ENCODE measurements at places on chromosomes 7 and 10.

GRCh38 chr10:33347211-33347610, 12.7 kb upstream of the NRP1 start:
- no peak for DNase-seq

GRCh38 chr7:22435105-22435504, 64.9 kb downstream of the STEAP1B start:
- no peak for DNase-seq

DNA sequence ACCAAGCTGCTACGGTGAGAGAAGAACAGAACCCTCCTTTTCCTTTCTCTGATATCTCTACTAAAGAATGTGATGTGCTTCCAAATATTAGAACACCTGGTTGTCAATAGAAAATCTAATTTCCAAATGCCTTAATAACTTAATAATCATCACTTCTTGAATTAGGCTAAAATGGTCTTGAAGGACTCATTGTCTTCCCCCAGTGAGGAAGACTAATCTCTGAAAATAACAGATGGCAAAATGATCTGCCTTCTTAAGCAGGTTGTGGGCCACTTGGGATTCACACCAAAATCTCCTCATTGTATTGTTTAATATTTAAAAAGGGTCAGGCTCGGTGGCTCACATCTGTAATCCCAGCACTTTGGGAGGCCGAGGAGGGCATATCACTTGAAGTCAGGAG, 805.9 kb upstream of the AUTS2 start:
- DNase-seq = no peak

DNA sequence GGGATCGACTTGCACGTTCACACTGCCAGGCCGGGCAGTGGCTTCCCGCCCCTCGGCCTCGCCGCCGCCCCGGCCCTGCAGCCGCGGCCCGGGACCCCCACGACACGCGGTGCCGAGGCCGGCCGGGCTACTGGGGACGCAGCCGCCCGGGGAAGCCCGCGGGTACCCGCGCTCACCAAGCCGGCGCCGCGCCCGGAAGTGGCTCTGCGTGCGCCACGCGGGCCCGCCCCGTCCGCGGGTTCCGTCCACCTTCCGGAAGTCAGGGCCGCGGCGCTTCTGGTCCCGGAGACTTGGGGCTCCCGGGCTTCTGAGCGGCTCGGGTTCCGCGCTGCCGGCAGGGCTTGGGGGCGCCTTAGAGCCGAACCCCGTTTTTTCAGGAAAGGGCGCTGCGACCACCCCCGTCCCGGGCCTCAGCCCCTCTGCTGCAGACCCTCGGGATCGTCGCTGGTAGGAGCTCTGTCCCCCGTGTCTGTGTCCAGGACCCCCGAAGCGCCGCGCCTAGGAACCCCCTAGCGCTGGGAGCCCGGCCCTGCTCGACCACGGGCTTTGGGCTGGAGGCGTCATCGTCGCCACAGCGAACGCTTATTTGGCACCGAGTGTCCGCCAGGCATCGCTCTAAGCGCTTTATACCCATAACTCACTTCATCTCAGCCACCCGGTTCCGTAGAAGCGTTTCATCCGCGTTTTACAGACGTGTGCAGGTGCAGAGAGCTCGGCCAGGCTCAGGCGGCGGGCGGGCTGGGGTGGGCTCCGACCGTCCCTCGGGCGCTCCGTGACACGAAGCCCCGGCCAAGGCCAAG, at the start of gene PSMG3:
Gene PSMG3, minus strand, starts transcription at position 200 of the 800 bp plus-strand sequence. CDS start 693 bp downstream, outside the sequence.
- DNase-seq = peak; percentile 65

DNA sequence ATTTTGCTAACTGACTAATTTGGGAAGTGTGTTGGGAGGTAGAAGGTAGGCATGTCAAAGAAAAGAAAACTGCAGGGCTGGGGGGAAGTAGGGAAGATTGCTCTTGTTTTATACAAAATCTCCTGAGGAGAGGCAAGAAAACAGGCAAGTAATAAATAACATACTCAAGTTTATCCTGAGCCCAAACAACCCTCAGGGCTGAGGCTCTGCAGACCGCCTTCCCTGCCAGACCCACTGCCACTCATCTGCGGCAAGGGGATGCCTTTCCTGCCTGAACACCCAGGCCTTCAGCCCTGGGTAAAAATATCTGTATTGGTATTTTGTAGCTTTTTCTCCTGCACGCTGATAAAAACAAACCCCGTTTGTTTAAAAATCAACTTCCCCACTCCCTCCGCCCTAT, 399.8 kb upstream of the NFE2L3 start:
- DNase-seq = no peak

DNA sequence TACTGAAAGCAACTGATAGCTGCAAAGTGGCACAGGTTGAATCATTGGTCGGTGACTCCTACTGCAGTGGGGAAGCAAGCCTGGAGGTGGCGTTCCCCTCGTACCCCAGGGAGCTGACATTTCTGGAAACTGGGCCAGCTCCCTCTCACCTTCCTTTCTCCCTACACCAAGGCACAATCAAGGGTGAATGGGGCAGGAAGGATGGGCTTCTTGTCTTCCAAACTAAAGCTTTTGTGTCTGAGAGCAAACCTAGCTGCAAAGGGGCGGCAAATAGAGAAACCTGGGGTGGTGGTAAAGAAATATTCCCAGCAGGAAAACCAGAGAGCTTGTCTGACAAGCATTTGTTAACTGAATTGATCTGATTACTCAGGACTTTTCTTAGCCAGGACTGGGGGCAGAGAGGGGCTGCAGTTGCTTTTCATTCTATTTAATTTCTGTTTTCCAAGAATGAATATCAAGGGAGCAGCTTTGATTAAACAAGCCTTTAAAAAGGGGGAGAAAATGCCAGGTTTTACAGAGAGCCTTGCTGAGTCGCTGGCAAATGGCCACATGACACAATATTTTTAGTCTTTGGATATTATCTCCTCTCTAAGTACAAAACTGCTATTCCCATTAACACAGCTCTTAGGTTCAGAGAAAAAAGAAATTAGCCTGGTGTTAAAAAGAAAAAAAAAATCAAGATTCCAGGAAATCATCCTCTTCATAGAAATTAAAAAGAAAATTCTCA, 27.8 kb downstream of the CDHR3 start:
- no peak for DNase-seq

DNA sequence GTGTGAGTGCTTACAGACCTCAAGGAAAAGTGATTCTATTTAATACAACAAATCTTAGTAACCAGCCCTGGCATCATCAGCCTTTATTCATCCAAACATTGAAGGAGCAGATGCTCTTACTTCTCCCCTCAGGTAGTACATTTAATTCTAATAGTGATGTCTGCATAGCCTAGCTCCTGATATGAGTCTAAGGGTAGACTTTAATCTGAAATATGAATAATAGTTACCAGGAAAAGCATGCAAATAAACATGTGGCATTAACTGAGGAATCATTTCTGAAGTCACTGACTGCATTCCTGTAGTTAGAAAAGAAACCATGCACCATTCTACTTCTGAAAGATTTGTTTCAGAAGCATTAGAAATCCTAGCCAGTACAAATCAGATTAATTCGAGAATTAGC, 25.7 kb upstream of the LMBR1 start:
- DNase-seq = no peak

- no peak for DNase-seq
These were observed 33.2 kb upstream of the HABP2 start for GRCh38 chr10:113519681-113520115.

DNA sequence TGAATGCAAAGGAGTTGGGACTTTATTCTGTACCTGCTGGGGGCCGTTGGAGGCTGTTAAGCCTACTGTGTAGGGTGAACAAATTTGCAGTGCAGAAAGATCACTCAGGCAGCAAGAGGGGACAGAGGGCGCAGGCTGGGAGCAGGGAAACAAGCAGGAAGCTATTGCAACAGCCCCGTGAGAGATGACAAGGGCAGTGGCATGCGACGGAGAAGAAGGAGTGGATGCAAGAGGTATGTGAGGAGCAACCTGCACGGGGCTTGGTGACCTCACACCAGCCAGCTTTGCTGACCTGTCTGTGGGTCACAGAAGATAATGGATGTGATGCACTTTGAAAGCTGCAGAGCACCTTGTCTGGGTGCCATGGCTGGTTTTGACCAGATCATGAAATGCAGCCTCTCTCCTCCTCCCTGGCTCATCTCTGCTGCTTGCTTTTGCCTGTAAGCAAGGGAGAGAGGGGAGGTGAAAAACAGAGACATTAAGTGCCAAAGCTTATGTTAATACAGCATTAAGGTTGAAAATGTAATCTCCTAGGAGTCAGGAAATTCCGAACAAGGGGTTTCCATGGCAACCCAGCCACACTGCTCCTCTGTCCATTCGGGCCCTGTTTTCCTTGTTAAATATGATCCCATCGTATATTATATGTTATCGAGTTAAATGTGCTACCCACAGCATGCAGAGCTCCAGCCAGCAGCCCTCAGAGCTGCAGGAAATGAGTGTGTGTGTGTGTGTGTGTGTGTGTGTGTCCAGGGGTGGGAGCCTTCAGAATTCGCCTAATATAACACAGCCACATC, 314.3 kb upstream of the ZMIZ1 start:
- DNase-seq = no peak

GRCh38 chr7:100372694-100373093, 593 bp upstream of the PILRA start:
- no peak for DNase-seq

DNA sequence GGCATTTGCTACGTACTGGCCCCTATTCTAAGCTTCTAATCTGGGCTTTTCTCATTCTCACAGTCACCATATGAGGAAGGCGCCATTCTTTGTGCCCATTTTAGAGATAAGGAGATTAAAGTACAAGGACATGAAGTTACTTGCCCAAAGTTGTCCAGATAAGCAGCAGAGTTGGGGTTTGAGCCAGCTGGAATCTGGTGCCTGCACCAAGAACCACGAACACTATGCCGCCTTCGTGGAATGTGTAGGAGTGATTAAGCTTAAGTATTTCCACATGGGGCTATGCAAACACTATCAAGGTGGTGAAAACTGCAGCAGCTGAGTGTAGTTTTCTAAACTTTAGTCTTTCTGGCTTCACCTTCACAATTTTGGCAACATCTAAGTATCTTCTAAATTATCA, 342.7 kb upstream of the ETV1 start:
- no peak for DNase-seq

GRCh38 chr10:24974976-24975375, 22.6 kb upstream of the PRTFDC1 start:
- no peak for DNase-seq

DNA sequence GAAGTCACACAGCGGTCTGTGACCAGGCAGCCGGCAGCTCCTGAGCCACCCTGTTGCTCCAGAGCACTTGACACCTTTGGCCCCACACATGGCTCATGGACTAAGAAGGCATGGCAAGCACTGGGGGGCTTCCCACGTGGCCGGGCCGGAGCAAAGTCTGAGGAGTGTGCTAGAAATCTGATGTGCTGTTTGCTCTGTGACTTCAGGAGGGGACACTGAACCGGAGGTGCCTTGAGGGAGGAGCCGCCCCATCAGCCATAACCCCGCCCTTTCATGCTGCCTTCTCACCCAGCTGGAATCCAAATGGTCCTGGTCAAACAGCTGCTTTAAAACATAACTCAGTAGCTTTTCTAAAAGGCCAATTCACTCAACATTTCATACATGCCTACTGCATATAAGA, 33.5 kb downstream of the PROSER2 start:
- no peak for DNase-seq

DNA sequence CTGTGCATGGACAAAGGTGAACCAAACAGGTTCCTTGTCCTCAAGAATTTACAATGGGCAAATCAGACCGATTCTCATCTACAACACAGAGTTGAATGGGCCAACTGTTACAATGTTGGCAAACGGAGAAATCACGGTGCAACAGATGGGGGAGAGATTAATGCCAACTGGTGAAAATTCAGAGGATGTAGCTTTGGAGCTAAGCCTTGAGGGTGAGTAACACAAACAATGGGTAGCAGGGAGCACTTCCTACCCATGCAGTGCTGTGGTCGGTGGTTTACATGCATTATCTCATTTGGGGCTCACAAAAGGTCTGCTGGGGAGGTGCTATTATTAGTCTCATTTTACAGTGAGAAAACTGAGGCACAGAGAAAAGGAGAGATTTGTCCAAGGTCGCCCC, 902 bp upstream of the NFE2L3 start:
- DNase-seq = no peak

- DNase-seq = no peak
These were observed 338.5 kb downstream of the SEMA3D start for GRCh38 chr7:84848219-84848973.

- no peak for DNase-seq
These were observed 85.9 kb upstream of the AGBL3 start for GRCh38 chr7:134900166-134900982.

DNA sequence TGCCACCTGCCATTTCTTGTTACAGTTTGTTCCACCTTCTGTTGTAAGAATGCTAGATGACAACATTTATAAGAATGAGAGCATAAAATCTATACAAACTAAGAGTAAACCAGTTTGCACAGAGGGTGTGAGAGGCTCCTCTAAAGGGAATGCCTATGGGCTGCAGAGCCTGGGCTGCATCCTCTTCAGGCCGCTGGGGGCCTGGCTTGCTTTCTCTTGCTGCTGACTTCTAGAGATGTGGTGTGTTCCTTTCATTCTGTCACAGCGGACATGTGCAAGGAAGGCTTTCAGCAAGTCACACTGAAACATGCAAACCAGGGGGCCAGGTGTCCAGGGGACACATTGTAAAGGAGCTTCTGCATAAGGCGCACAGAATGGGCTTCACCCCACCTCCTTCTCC, 7.1 kb upstream of the ATP6V1F start:
- DNase-seq = no peak

Data from activated CD8-positive, alpha-beta memory T cell treated with anti-CD3 and anti-CD28 coated beads for 1 hour (primary cell).